ENCODE measurements at places on chromosomes 6 and 20.

DNA sequence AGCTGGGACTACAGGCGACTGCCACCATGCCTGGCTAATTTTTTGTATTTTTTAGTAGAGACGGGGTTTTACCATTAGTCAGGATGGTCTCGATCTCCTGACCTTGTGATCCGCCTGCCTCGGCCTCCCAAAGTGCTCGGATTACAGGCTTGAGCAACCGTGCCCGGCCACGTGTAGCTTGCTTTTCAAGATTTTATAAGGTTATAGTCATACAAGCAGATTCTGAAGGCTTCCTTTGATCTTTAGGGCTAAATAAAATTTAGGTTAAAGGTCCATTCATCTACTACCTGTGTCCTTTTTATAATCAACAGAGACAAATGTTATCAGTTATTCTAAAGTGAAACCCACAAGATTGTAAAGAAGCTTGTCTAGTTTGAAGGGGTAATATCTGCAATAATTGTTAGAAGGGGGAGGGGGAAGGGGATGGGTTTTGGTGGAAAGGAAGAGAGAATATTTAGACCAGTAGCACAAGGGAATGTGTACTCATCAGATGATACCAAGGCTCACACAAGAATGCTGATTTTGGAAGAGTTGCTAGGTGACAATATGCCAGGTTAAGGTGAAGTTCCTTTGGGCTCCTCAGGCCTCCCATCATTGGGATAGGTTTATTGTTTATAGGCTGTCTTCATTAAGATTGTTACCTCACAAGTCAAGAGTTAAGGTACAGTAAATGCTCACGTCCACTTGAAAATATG is 284.7 kb downstream of the ALDH8A1 start:
- DNase-seq: no peak

DNA sequence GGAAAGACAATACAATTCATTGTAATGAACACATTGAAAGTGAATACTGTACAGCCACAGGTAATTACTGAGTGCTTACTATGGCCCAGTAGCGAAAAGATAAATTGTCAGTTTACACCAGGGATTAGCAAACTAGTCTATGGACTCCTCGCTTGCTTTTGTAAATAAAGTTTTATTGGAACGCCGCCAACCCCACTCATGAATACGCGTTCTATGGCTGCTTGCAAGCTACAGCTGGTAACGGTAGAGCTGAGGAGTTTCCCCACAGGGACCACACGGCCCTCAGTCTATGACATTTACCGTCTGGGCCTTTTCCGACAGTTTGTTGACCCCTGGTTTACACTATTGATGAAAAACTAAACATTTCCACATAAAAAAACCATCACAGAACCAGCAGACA is 24.2 kb downstream of the LAMA5 start:
- DNase-seq: no peak

DNA sequence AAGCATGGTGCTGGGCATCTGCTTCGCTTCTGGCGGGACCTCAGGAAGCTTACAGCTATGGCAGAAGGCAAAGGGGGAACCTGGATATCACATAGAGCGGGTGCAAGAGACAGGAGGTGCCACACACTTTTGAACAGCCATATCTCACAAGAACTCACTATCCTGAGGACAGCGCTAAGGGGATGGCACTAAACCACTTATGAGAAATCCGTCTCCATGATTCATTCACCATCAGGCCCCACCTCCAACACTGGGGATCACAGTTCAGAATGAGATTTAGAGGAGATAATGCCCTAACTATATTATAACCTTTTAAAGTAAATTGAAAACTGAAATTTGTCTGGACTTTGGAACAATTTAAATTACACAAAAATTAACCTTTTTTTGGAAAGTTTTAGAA is 37.8 kb upstream of the SUMO4 start:
- DNase-seq: no peak

DNA sequence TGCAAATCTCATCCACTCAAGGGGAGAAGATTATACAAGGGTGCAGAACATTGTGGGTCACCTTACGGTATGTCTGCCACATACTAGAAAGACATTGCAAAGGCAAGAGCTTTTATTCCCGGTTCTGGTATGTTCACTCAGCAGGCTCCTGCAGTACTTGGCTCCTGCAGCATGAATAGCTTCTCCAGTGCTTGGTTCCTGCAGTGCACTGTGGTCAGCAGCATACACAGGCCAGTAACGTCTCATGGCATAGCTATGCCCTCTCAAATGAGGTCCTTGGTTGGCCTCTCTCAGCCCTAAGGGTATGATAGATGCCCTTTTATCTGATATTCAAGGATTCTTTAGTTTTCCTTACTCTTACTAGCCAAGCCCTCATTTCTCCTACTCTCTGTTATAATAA is 12.6 kb downstream of the TCP11 start:
- DNase-seq: peak; percentile 16

- peak; percentile 91 for DNase-seq
Observed at GRCh38 chr6:16136621-16137450, 8.0 kb downstream of the MYLIP start.

DNA sequence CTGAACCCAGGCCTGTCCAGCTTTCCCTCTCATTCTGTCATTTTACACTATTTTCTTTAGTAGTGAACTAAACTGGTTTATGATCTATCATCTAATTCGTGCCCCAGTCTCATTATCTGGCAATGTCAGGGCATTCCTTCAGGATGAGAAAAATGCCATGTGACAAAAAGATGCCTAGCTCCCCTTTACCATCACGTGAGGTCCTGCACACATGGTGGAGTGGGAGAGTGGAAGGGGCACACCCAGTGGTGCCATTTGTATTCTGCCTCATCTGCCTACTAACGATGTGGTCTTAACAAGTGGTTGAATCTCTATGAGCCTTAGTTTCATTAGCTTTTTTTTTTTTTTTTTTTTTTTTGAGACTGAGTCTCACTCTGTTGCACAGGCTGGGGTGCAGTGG is 41.2 kb downstream of the CDC5L start:
- peak; percentile 40 for DNase-seq

DNA sequence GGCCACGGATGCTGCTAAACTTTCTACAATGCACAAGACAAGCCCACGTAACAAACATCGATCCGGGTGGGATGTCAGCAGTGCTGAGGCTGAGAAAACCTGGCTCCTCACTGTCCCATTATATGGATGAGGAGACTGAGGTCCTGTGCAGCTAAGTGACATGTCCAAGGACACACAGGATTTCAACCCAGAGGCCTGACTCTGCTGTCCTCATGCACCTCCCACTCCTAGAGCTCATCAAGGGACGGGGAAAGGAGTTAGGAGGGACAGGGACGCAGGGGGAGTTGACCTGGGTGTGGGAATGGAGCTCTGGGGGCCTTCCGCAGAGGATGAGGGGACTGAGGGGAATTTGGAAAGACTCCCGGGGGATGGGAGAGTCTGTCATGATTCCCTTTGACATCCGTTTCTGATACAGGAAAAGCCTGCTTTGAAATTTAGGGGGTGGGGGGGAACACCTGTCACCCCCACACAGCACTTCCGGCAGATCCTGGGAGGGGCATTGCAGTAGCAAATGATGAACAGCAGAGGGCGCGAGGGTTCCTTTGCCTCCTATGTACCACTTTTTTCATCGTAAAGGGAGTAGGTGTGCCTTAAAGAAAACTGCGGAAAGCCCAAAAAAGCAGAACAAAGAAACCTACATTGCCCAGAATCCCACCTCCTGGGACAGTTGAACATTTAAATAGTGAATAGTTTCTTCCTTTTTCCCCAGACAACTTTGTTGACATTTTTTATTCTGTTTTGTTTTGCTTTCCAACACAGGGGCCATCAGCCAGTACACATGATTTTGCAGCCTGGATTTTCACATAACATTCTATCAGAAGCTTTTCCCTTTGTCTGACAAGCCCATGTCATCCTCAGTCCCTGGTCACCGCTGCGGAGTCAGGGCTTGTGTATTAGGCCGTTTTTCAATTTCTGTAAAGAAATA is 48.6 kb downstream of the SLC2A10 start:
- DNase-seq: peak; percentile 67

- no peak for DNase-seq
Observed at GRCh38 chr6:123658848-123659247, 22.1 kb upstream of the TRDN start.

- DNase-seq: no peak
Observed at GRCh38 chr20:32391003-32391402, 32.9 kb downstream of the ASXL1 start.

DNA sequence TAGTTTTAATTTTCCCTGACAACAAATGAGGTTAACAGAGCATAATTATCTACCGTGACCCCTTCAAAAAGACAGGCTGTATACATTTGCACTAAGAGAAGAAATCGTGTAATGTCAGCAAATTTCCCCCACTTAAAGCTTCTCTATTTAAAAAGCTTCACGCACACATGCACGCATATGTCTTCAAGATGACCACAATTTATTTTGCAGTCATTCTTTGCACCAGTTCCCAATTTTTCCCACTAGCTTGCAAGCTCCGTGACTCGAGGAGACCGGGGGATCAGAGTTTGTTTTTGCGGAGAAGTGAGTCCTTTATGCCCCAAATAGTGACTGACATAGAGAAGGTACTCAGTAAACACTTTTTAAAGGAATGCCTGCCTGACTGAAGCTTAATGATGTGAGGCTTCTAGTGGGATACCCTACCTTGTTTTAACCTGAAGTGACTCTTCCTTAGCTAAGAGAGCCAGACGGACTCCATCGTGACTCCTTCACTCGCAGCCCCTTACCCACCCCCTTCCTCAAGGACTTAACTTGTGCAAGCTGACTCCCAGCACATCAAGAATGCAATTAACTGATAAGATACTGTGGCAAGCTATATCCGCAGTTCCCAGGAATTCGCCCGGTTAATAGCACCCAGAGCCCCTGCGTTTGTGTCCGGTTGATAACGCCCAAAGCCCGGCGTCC is 9.3 kb upstream of the NQO2 start:
- peak; percentile 49 for DNase-seq

GRCh38 chr6:71206089-71206488 is 82.5 kb upstream of the OGFRL1 start:
- DNase-seq: no peak

DNA sequence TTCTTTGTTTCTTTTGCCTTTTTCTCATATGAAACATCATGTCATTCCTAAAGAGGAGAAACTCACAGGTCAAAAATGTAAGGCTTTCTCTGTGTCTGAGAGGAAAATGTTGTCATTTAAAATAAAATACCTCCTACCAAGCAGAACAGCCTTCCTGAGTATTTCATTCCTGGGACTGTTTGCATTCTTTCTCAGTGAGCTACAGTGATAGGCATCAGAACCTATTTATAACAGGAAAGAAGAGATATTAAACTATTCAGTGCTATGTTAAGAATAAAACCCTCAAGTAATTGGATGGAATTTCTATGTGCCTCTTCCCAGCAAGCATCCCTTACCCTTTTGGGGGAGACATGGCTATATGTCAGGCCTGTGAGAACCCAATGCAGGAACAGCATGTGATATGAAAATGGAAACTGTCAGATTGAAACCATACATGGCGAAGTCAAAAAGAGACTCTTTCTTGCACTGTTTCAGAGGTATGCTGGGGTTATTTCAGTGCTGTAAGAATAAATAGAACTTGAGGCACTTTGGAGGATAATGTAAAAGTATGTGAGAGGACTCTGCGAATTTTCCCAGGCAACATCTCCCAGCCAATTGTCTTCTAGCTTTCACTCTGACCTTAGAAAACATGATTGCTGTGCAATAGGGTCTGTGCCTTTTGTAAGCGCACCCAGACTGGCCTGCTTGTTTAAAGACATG is 133.8 kb upstream of the CCN2 start:
- peak; percentile 97 for DNase-seq

- no peak for DNase-seq
Observed at GRCh38 chr6:159249752-159250151, 80.6 kb downstream of the FNDC1 start.

- no peak for DNase-seq
Observed at GRCh38 chr6:16657768-16658167, 103.5 kb downstream of the ATXN1 start.

DNA sequence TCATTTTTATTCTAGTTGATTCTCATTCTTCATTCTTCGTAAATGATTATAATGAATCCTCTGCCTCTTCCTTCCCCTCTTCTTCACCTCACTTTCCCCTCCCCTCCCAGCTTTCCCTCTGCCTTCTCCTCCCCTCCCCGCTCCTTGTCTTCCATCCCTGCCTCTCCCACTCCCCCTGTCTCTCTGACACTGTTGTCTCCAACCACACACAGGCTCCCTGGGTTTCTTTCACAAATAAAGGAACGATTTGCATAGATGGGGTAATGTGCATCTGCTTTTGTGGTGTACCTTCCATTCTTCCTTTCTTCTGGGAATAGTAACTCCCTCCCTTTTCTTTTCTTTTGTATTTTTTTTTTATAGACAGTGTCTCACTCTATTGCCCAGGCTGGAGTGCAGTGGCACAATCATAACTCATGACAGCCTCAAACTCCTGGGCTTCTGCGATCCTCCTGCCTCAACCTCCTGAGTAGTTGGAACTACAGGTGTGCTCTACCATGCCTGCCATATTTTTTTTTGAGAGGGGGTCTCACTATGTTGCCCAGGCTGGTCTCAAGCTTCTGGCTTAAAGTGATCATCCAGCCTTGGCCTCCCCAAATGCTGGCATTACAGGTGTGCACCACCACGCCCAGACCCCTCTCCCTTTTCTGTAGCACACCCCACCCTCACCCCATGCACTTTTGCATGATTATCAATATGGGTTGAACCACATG is 318.6 kb downstream of the PRKN start:
- DNase-seq: no peak

DNA sequence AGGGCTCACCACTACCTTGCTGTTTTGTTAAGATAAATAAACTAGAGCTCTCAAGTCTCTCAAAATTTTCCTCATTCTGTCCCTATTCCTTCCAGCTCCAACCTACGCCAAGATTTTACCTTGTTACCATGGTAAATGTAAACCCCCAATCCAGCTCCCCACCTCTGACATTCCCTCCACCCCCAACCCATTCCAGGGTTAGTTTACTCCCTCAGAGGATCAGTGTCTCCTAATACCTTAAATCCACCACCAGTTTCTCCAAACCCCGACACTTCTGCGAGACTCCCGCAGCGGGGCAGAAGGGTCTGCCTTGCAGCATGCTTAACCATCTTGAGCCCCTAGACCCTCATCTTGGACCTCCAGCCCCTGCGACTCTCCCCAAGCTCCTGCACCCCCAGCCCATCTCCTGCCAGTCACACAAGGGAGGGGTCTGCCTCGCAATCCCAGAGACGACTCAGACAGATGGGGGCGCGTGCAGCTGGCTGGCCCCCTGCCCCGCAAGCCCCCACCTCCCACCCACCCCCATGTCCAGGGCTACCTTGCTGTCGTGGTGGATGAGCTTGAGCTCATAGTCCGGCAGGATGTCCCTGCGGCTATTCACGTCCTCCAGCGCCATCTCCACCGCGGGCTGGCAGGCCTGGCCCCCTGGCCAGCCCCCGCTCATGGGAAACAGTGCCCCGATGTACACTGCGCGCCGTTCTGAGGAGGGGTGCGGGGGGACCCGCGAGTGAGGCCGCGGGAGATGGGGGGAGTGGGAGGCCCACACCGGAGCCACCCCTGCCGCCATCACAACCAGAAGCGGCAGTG is 5.8 kb downstream of the GABBR1 start:
- DNase-seq: no peak

DNA sequence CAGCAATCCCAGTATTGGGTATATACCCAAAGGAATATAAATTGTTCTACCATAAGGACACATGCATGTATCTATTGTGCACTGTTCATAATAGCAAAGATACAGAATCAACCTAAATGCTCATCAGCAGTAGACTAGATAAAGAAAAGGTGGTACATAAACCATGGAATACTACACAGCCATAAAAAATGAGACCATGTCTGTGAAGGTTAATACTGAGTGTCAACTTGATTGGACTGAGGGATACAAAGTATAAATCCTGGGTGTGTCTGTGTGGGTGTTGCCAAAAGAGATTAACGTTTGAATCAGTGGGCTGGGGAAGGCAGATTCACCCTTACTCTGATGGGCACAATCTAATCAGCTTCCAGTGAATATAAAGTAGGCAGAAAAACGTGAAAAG is 86.9 kb downstream of the MAN1A1 start:
- DNase-seq: no peak

- DNase-seq: peak; percentile 45
Observed at GRCh38 chr6:166474721-166475565, 92.2 kb upstream of the MPC1 start.

Measured in fibroblast of the aortic adventitia (primary cell).